ENCODE measurements at places on chromosomes 11 and 22. TPM values are rescaled to one million over a fixed set of nuclear protein-coding genes. Genes with fewer than 3 reads are reported as not detected.

The SYT12 gene
- total RNA-seq = not detected

The OR4A16 gene
- total RNA-seq = not detected

The YPEL1 gene
- total RNA-seq = 9.8 TPM

The UCP2 gene
- total RNA-seq = 325 TPM

The RBMXL2 gene
- total RNA-seq = not detected

The KCNJ1 gene
- 0.17 TPM for total RNA-seq

The AMOTL1 gene
- 0.09 TPM for total RNA-seq

The MYEOV gene
- not detected for total RNA-seq

The ELF5 gene
- total RNA-seq = not detected

The GGTLC2 gene
- not detected for total RNA-seq

The MS4A14 gene
- not detected for total RNA-seq

The TOLLIP gene
- 49.3 TPM for total RNA-seq
